ENCODE measurements at places on chromosomes 2 and 18.

GRCh38 chr18:65725251-65726050, 25.4 kb upstream of the CDH7 start:
- DNase-seq, result no peak

GRCh38 chr2:72895154-72895553, 7.9 kb downstream of the SPR start:
- DNase-seq, result no peak

- DNase-seq, result no peak
Measured at GRCh38 chr2:58350484-58350883, 109.4 kb upstream of the FANCL start.

GRCh38 chr2:118732432-118732831, 115.0 kb downstream of the EN1 start:
- no peak for DNase-seq

GRCh38 chr2:239192975-239193374, 207.8 kb downstream of the HDAC4 start:
- no peak for DNase-seq

GRCh38 chr2:34345030-34345429, 745.9 kb upstream of the FAM98A start:
- DNase-seq, result no peak

DNA sequence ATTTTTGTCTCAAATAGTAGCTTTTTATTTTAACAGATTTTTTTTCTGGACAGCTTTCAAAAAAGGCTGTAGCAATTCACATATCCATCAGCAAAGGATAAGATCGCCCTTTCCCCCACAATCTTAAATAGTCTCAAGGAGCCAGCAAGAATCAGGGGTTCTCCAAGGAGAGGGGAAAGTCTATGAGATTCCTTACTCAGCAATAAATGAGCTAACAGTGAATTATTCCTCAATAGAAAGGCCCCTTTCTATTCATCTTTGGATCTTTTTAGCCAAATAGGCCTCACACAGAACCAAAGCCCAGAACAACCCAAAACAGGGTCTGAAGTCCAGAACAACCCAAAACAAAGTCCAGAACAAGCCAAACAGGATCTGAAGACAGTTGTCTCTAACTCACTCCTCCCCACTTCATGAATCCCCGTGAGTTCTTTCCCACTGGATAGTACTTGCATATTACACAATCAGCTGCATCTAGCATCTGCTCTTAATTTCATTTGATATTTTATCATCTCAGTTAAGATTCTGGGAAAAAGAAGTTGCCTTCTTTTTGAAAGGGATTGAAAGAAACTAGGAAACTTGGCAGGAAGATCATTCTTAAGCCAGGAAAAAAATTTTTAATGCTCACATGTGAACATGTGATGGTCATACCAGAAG, 3.4 kb upstream of the DHRS9 start:
- no peak for DNase-seq

DNA sequence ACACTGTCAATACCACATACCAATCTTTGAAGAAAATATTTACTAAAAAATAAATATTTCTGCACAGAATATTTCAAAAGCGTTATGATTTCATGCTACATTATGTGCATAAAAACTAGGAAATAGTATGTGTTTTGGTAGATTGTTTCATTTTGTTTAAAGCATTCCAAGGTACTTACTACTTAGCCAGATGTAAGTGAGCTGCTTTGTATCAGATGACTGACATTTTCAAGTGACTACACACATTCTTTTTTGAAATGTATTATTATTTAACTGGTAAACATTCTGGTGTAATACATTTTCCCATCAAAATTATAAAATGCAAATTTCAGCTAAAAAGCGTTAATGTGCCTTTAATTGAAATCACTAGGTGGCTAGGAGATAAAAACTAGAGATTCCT, 21.5 kb downstream of the GCA start:
- DNase-seq, result no peak

- no peak for DNase-seq
Measured at GRCh38 chr18:24068945-24069693, 54.6 kb downstream of the TTC39C start.

GRCh38 chr2:239891698-239892097, 133.4 kb downstream of the NDUFA10 start:
- DNase-seq, result no peak
